WTC11 (cell line): ENCODE measurements at places on chromosomes 7 and 10. TPM values are rescaled to one million over a fixed set of nuclear protein-coding genes. Genes with fewer than 3 reads are reported as not detected.

Gene HTR5A
- not detected in 3 replicates for total RNA-seq

Gene SP4
- 18.4 to 23.1 TPM (median 19.1 TPM) in 3 replicates for total RNA-seq

Gene KCND2
- total RNA-seq: 4.6 to 6.7 TPM (median 6.2 TPM) in 3 replicates

Gene PNLIPRP2
- 0.28 to 0.76 TPM (median 0.57 TPM) in 3 replicates for total RNA-seq

Gene PNLIP
- 1.4 to 1.9 TPM (median 1.6 TPM) in 3 replicates for total RNA-seq

GRCh38 chr7:106199813-106200364, 84.9 kb downstream of the NAMPT start:
- DNase-seq: no peak

GRCh38 chr7:47817917-47818316, 130.3 kb downstream of the PKD1L1 start:
- DNase-seq: no peak

DNA sequence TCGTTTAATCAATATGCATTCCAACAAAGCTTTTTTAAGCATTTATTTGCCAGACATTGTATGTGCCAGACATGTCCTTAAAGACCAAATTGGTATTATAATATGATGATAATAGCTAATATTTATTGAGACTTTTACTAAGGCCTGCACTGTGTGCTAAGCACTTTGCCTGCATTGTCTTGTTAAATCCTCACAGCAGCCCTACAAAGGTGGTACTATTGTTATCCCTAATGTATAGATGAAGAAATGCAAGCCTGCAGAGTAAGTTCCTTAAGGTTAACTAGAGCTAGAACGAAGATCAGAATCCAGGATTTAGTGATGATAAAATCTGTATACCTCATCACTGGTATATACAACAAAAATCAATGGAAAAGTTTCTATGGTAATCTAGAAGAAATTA, 5.3 kb upstream of the CAPZA2 start:
- DNase-seq: no peak

- no peak for DNase-seq
Measured at GRCh38 chr7:77200542-77200941, 923 bp upstream of the FGL2 start.

DNA sequence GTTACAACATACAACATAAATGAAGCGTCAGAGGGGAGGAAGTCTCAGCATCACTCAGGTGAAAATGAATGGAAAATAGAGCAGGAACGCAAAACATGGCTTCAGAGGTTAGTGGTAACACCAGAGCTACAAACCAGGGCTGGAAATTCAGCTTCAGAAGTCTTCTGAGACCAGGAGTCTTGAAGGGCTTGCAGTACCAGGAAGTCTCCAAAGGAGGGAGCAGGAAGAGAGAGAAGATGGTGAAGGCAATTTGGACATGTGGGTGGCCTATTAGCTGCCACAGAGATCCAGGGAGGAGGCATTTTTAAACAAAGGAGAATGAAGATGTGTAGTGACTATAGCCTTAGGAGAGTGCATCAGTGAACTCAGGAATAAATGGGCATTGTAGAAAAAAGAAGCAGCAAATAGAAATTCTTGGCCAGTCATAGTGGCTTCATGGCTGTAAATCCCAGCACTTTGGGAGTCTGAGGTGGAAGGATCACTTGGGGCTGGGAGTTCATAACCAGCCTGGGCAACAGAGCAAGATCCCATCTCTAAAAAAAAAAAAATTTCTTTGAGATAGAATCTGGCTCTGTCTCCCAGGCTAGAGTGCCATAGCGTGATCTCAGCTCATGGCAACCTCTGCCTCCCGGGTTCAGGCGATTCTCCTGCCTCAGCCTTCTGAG, 9.3 kb upstream of the TET1 start:
- DNase-seq: peak; percentile 67

GRCh38 chr10:62860946-62861345, 44.8 kb upstream of the EGR2 start:
- no peak for DNase-seq

DNA sequence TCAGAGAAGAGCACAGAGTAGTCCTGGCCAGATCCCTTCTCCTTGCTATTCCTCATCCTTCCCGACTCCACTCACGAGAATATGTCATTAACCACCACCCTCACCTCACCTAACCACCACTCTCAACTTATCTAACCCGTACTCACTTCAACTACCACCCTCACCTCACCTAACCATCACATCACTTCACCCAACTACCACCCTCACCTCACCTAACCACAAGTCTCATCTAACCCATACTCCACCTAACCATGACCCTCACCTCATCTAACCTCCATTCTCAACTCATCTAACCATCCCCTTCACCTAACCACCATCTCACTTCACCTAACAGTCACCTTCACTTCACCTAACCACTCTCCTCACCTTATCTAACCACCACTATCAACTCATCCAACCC, 85.0 kb downstream of the VIPR2 start:
- no peak for DNase-seq

DNA sequence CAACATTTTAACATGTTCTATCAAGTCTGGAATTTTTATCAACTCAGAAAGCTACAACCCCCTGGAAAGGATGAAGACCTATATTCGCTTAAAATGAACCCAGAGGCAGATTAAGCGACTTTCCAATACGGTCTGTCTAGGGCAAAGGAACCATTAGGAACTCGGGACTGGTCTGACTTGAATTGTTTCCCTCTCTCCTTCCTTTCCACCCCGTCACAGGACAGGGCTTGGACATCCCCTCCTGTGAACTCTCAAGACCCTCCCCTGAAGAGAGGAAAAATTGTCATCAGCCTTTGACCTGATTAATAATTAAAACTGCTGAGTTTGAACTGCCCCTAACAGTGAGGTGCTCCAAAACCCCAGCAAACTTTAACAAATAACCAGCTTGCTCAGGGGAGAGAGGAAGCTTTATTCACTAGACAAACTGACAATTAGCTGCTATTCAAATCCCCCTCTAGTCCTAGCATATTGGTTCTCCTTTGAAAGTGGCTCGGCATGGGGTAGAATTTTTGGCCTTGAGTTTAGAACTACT, 22.6 kb upstream of the SLF2 start:
- DNase-seq: no peak
